ENCODE measurements at places on chromosomes 5 and 9.

- no peak for DNase-seq
These were observed 615 bp downstream of the PSMD5 start for GRCh38 chr9:120841930-120842684.

- no peak for DNase-seq
These were observed 10.0 kb downstream of the SPINK4 start for GRCh38 chr9:33249983-33250382.

GRCh38 chr9:132244582-132245455, 83.0 kb downstream of the NTNG2 start:
- no peak for DNase-seq

- no peak for DNase-seq
These were observed 49.6 kb downstream of the FAT2 start for GRCh38 chr5:151541571-151541970.

DNA sequence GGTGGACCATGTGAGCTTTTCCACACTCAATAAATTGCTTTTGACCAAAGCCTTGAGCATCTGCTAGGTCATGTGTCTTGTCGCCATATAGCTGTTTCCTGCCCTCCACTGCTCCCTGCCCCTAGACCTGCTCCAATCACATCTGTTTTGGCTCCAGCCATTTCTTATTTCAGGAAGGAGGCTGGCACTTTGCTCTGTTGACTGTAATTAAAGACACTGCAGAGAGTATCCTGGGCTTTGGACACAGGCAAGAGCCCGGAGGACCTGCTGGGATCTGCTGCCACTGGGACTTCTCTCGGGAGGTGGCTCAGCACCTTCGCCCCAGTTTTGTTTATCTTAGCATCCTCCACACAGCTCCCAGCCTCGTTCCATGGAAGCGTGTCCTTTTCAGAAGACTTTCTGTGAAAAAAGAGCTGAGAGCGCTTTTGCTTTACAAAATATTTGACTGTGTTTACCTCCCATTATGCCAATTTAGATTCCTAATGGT, 153.2 kb downstream of the MED10 start:
- no peak for DNase-seq

DNA sequence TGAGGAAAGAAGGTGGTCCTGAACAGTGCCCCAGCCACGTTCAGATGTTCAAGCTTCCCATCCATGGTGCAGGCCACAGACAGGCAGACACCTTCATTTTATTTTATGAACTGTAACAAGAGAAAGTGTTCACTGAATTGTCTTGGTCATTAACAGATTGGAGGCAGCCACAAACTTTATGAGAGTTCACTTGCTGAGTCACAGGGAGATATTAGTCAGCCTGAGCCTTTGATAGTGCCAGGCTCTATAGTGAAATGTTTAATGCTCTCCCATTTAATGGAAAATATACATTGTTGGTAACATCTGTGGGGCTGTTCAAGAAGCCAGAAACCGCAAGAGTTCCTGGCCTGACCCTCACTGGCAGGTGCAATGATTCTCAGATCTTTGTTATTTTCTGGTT, 237.0 kb downstream of the TENT4A start:
- no peak for DNase-seq

DNA sequence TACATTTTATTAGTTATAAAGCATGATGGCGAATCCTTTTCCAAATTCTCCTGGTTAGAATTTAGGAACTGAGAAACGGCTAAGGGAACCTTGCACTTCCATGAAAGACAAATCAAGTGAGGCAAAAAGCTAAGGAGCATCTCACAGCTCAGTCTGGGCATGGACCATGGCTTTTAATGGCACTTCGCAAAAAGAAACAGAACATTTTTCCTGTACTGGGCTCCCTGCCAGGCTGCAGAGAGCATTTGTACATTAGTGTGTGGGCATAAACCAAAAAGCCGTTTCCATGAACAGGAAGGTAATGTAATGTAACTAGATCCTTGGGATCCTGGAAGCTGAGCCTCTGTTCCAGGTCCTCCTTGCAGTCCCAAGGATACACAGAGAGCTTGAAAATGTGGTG, 354.2 kb downstream of the MRPS30 start:
- no peak for DNase-seq
